ENCODE measurements at places on chromosomes 3 and 15.
A peak's percentile ranks its signal among the peaks of the same experiment; 100 is the strongest.

- no peak for DNase-seq
Observed at GRCh38 chr3:116230431-116231020, 214.8 kb downstream of the LSAMP start.

- DNase-seq: peak; percentile 5
Observed at GRCh38 chr3:141454906-141455602, 31.8 kb upstream of the RASA2 start.

GRCh38 chr3:111197485-111197884 lies 125.9 kb downstream of the NECTIN3 start:
- DNase-seq: no peak

GRCh38 chr15:91685436-91685835 lies 168.1 kb upstream of the SLCO3A1 start:
- DNase-seq: no peak

DNA sequence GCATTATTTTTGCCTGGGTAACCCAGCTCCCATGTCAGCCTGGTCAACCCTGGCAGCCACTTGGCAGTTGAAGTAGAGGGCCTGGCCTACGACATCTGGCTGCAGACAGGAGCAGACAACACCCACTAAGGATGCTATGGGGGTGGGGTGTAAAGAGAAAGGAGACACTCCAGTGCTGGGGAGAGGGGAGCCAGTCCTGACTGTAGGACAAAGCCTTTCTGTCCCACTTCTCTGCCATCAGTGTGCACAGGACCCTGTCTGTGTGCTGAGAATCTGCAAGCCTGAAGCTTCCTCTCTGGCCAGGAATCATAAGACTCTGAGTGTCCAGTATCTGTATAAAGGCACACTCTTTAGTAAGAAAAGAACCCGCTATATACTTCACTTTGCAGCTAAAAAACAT lies 96.3 kb upstream of the CHRM5 start:
- no peak for DNase-seq

GRCh38 chr3:151878465-151878864 lies 5.0 kb downstream of the SUCNR1 start:
- no peak for DNase-seq

DNA sequence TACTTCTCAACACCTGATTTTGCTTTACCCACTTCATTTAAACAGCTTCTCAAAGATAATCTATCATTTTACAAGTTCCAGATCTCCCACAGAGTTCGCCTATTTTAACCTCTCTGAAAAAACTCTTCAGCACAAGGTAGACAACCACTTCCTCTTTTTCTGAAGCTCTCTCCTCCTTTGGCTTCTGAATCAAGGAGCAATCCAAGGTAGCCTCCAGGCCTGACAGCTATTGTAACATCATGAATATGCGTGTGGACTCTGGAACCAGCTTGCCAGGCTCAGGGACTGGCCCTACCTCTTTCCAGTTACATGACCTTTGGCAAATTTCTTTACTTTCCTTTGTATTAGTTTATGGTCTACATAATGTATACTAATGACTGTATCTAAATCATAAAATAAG lies 405.9 kb upstream of the ZNF385D start:
- no peak for DNase-seq

DNA sequence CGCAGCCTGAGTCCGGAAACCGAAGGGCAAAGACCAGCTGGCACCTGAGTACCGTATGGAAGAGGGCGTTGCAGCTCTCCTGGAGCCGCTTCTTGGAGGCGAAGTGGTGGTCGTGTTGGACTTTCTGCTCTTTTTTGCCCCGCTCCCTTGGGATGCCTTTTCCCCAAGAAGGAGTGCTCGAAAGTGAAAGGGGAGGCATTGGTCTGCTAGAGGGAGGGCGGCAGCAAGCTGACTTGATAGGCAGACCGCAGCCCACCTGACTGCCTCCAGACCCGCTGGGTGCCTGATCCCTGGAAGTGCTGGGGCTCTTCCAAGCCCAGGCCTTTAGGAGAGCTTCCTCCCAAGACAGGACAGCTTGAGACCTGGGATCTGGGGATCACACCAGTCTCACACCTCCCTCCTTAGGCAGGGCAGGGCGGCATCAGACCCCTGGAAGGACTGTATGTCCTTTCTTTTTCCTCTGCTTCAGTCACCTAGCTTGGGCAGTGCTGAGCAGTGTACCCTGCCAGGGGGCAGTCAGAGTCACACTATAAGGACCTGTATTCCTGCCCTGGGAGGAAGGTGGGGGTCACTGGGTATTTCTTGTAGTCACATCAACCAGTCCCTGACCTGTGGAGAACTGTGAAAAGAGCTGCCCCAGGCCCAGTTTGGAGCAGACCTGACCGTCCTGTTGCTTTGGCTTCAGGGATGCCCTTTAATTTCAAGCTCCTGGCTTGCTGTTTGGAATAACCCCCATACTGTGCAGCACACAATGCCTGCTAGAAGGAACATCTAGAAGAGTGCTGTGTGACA lies 2.1 kb downstream of the ACVR2B start:
- DNase-seq: no peak

- DNase-seq: no peak
Observed at GRCh38 chr3:187919544-187919943, 174.3 kb upstream of the BCL6 start.

DNA sequence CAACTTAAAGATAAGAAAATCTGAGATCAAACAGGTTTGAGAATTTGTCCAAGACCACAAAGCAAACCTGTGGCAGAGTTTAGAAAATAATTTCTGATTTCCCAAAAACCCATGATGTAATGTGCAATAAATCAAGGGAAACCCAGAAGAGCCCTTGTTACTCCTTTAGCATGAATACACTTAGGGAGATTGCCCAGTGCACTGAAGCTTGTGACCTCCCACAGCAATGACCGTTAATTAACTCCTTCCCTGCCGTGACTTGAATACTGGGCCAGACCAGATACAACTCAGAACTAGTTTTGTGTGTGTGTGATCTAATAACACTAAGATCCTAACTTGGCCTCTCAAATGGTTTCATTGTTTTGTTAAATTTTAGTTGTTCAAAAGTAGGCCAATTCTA lies 2.5 kb downstream of the PRKAR2A start:
- no peak for DNase-seq

GRCh38 chr3:60147249-60147950 lies 1097.6 kb upstream of the CFAP20DC start:
- DNase-seq: no peak

GRCh38 chr3:10442151-10442795 lies 63.1 kb downstream of the ATP2B2 start:
- no peak for DNase-seq

- DNase-seq: no peak
Observed at GRCh38 chr3:129940086-129940485, 34.4 kb upstream of the TRH start.

DNA sequence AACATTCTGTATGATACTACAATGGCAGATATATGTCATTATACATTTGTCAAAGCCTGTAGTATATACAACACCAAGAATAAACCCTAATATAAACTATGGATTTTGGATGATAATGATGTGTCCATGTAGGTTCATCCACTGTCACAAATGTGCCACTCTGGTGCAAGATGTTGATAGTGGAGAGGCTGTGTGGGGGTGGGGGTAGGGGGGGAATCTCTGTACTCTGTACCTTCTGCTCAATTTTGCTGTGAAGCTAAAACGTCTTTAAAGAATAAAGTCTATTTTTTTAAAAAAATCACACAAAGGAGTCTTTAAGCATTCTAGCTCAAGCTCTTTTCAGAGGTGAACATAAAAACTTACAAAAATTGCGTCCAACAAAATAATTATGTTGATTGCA lies 88.2 kb upstream of the ABI3BP start:
- no peak for DNase-seq

GRCh38 chr15:53297828-53298227 lies 461.6 kb downstream of the WDR72 start:
- no peak for DNase-seq

GRCh38 chr15:85838655-85839054 lies 43.9 kb upstream of the KLHL25 start:
- no peak for DNase-seq

Data from activated T-cell treated with anti-CD3 and anti-CD28 coated beads for 4 hours (primary cell).